ENCODE measurements at places on chromosomes 11 and 22.

GRCh38 chr11:33930317-33931021 is 38.6 kb upstream of the LMO2 start:
- DNase-seq, result no peak
- H3K4me3 ChIP-seq, result no peak overlapping the region
- no peaks in the 10 kb centered on the region for H3K27me3 ChIP-seq

GRCh38 chr11:25536289-25536688 is 795.6 kb upstream of the ANO3 start:
- no peak overlapping the region for H3K27ac ChIP-seq
- H3K4me1 ChIP-seq, result no peaks in the 10 kb centered on the region
- H3K4me3 ChIP-seq, result no peak overlapping the region
- H3K27me3 ChIP-seq, result no peaks in the 10 kb centered on the region
- H3K36me3 ChIP-seq, result no peaks in the 10 kb centered on the region

DNA sequence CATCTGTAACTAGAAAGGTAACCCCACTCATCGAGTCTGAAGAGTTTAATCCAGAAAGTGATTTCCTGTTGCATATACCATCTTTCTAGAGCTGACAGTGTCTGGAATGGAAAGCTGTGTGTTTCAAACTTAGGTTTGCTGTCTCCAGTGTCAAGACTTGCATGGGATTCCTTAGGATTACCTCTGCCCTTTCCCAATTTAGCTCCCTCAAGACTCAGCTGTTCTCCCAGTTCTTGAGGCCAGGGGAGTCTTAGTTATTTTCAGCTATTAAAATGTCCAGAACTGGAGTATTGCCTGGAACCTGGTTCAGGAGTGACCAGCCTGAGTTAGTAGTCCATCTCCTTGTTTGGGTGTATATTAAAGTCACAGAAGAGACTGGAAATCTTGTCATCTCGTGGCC is 25.0 kb upstream of the LDHA start:
- H3K4me1 ChIP-seq, result no peaks in the 10 kb centered on the region
- no peak overlapping the region for H3K4me3 ChIP-seq
- no peaks in the 10 kb centered on the region for H3K27me3 ChIP-seq
- peaks cover 21% of the 10 kb centered on the region for H3K36me3 ChIP-seq
- no peak overlapping the region for H3K27ac ChIP-seq

DNA sequence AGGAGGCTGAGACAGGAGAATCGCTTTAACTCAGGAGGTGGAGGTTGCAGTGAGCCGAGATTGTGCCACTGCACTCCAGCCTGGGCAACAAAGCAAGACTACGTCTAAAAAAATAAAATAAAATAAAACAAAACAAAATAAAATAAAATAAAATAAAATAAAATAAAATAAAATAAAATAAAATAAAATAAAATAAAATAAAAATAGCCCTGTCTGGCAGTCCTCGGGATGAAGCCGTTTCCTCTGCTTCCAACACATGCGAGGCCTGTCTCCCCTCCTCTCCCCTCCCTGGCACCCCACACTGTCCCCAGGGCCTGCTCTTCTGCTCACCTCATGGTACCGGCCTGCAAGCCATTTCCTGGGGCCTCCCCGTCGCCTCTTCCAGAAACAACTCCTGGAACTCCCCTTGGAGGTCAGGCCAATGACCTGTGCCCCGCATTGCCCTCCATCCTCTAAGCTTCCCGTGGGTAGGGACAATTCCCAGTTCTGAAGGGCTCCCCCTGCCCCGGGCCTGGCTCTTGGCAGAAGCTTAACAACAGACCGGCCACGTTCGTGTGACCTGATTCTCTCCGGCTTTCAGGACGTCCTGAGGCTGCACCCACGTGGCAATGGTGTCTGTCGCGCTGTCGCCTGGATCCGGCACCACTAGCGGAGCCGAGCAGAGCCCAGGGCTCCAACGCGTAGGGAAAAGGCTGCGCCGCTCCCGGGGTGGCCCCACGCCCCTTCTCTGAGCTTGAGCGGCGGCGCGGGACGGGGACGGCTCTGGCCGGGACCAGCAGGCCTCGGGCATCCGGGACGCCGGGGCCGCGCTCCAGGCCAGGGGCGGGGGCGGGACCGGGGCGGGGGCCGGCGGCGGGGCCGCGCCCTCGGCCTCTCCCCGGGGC is 456 bp upstream of the PARVB start:
- H3K27ac ChIP-seq, result peak overlapping the region; percentile 51
- DNase-seq, result peak; percentile 9
- no peak overlapping the region for H3K4me3 ChIP-seq
- no peaks in the 10 kb centered on the region for H3K36me3 ChIP-seq

DNA sequence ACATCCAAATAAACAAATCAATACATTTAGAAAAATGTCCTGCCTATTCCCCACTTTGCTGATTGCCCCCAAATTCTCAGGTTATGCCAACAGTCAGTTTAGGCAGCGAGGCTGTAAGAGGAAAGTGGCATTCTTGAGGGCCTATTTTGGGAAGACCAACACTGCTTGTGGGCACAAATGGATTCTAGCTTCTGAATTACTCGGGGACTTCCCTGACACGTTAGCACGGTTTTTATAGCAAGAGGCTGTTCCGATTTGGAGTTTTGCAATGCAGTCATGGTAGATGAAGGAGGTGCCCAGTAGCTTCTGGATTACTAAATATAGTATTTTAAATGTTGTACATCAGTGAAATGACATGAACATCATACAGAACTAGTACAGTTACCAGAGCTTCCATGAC is 13.1 kb downstream of the RCN1 start:
- peaks cover 6% of the 10 kb centered on the region for H3K36me3 ChIP-seq
- no peaks in the 10 kb centered on the region for H3K27me3 ChIP-seq
- no peak for DNase-seq
- H3K4me3 ChIP-seq, result no peak overlapping the region
- no peaks in the 10 kb centered on the region for H3K4me1 ChIP-seq
- H3K27ac ChIP-seq, result no peak overlapping the region

- H3K27me3 ChIP-seq, result no peaks in the 10 kb centered on the region
- no peak overlapping the region for H3K27ac ChIP-seq
- no peaks in the 10 kb centered on the region for H3K4me1 ChIP-seq
Measured at GRCh38 chr11:36627471-36627870, 29.4 kb upstream of the RAG2 start.

DNA sequence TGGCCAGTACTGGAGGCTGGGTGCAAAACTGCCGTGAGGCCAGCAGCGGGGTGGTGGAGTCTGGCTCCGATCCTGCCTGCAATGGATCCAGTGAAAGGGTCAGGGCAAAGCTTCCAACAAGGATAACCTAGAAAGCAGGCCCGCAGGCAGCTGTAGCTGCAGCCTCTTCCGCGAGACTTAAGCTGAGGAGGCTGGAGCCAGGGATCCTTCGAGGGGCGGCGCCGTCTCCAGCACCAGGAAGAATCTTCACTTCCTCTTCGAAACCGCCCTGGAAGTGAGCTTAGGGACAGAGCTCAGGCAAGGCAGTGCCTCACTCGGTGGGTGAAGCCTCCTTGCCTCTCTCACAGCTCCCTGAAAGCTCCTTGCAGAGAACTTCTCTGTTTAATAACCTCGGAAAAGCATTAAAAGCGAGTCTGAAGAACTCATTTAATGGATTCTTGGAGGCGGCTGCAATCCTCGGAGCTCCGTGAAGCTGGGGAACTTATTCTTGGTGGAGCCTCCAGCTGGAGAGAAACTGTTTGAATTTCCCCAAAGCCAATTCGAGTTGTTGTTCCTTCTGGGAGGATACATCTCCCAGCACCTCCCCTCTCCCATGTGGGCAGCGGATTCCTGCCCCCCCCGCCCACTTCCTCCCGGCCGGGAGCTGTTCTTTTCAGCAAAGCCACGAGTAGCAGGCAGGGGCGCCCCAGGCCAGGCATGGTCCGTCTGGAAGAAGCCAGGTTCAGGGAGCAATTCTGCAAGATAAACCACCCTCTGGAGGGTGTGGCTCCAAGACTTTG is 169.9 kb downstream of the CTTN start:
- no peak overlapping the region for H3K4me3 ChIP-seq
- peaks cover 8% of the 10 kb centered on the region for H3K27me3 ChIP-seq
- H3K4me1 ChIP-seq, result no peaks in the 10 kb centered on the region

GRCh38 chr11:75349521-75350116 is 1.8 kb downstream of the ARRB1 start:
- H3K27ac ChIP-seq, result peak overlapping the region; percentile 82
- H3K4me3 ChIP-seq, result peak overlapping the region; percentile 77
- DNase-seq, result no peak
- H3K36me3 ChIP-seq, result no peaks in the 10 kb centered on the region
- H3K27me3 ChIP-seq, result no peaks in the 10 kb centered on the region

DNA sequence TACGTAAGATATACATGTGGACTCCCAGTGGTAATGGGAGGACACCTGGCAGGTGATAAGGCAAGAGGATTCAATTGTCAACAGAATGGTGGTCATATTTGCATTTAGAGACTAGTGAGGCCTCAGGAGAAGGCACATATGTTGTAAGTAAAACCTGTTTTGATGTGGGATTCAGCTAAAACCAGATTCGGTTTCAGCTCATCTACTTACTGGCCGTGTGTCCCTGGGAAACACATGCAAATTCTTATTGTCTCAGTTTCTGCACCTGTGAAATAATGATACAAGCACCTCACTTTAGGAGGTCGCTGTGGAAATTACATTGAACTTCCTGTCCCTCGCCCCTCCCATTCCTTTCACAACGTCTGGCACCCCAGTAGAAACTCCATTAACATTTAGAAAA is 78.9 kb upstream of the FIBIN start:
- no peak overlapping the region for H3K4me3 ChIP-seq
- H3K4me1 ChIP-seq, result no peaks in the 10 kb centered on the region
- no peaks in the 10 kb centered on the region for H3K36me3 ChIP-seq
- DNase-seq, result no peak

DNA sequence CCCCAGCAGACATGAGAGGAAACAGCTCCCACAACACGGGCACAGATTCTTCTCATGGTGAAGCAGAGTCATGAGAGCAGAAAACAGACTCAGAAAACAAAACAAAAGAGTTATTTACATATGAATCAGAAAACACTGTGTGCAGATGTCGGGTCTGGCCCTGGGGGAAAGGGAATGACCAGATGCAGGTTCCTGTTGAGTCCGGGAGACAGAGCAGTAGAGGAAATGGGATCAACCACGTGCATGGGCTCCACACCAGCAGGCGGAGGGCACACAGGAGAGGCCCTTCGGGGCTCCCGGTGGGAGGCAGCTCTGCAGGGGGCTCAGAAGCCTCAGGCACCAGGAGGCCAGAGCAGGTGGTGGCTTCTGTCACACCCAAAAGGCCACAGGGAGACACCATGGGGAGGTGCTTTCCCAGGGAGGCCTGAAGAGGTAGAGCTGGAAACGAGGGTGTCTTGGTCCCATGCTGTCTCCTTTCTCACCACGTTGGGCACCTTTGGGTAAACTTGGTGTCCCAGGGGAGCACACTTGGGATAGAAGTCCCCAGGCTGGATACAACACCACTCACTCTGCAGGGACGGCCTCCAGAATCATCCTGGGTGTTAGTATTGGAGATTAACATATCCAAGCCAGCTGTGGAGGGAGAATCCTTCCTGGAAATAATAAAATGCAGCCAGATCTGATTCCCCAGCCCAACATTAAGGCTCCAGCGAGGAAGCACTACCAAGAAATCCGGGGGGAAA is 764.7 kb downstream of the BRD1 start:
- H3K36me3 ChIP-seq, result no peaks in the 10 kb centered on the region
- H3K27ac ChIP-seq, result no peak overlapping the region
- H3K27me3 ChIP-seq, result no peaks in the 10 kb centered on the region
- no peak overlapping the region for H3K4me3 ChIP-seq
- no peak for DNase-seq

Data from CD8-positive, alpha-beta memory T cell (primary cell).